ENCODE measurements at places on chromosomes 13 and 19.

DNA sequence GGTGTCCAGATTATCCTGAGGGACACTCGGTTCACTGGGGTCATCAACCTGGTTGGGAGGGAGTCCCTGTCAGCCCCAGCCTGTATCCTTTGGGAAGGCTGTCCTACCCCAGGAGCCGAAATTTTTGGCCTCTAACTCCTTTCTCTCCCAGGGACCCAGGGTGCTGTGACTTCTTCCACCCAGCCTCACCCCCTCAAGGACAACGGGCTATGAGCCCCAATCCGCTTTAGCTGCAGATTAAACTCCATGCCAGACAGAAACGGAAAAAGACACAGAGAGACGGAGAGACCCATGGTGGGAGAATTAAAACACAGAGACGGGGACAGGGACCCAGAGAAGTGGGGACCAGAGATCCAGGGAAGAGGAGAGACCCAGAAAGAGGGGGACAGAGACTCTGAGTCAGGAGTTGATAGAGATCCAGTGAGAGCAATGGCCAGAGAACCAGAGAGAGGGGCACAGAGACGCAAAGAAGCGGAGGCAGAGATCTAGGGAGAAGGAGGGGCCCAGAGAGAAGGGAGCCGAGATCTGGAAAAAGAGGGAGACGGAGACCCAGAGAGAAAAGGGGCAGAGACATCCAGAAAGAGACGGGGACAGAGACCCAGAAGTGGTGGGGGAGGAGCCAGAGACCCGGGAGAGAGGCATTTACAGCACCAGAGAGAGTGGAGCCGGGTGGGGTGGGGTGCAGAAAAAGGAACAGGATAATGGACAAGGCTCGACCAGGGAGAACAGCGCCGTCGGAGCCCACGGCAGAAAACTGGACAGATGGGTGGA lies 703 bp downstream of the SLC17A7 start:
- DNase-seq = no peak

DNA sequence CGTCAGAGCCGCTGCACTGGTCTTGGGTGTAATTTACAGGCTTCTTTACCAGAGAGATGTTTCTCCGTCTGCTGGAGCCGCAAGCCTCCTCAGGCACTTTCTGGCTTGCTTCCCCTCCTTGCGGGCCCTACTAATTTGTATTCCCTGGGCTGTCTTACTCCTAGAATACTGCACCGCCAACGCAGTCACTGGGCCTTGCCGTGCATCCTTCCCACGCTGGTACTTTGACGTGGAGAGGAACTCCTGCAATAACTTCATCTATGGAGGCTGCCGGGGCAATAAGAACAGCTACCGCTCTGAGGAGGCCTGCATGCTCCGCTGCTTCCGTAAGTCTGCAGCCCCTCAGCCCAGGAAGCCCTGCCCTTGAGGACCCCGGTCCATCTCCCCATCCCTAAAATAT lies 14.1 kb upstream of the C19orf33 start:
- no peak for DNase-seq

- no peak for DNase-seq
These were observed 123.7 kb downstream of the UFM1 start for GRCh38 chr13:38473305-38473704.

DNA sequence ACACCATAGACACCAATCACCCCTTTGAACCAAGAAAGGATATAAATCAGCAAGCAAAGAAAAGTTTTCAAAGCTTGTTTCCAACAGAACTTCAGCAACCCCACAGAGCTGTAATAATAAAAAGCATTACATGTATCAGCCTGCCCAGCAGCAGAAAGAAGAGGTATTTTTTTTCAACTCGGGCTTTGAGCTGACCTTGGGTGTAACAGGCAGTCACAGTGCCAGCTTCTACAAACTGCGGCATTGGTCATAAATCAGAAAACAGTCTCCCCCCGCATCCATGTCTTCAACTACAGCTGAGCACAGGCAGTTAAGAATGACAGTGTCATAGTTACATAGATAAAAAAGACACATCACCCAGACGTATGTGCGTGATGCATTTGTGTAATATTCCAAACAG lies 671.0 kb upstream of the SLITRK1 start:
- DNase-seq = no peak

DNA sequence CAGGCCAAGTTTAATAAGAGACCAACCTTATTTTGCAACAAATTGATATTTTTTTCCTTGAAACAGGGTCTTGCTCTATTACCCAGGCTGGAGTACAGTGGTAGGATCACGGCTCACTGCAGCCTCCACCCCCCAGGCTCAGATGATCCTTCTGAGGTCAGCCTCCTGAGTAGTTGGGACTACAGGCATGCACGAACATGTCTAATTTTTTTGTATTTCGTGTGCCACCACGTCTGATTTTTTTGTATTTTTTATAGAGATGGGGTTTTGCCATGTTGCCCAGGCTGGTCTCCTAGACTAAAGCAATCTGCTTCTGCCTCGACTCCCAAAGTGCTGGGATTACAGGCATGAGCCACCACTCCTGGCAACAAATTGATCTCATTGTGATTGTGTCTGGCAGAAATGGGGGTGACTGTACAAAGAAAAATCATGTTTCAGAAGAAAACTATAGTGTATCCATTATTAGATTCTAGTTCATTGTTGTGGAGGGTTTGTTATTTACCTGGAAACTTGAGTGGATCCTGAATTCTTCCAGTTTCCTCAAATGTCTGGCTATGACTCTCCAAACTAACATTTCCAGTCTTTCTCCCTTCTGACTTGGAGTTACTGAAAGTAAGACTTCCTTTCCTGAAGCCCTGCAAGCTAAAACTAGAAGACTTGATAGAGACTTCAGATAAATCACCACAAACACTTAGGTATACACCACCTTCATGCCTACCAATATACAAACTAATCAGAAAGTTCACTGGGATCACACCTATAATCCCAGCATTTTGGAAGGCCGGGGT lies 17.3 kb upstream of the AKT2 start:
- DNase-seq = no peak

DNA sequence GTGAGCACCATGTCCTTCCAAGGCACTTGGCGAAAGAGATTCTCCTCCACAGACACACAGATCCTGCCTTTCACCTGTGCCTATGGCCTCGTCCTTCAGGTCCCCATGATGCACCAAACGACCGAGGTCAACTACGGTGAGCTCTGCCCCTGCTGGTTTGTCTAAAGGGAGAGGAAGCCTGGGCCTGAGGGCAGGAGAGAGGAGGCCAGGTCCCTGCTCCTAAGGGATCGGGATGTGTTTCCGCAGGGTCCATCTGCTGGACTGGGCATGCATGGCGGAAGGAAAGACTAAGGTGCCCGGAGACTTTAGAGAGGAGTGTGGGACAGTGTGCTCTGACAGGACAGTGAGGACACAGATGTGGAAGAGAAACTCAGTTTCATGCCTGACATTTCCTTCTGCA lies 7.6 kb downstream of the SERPINE3 start:
- DNase-seq = no peak

GRCh38 chr13:90154311-90154960 lies 1193.1 kb upstream of the MIR17HG start:
- no peak for DNase-seq

DNA sequence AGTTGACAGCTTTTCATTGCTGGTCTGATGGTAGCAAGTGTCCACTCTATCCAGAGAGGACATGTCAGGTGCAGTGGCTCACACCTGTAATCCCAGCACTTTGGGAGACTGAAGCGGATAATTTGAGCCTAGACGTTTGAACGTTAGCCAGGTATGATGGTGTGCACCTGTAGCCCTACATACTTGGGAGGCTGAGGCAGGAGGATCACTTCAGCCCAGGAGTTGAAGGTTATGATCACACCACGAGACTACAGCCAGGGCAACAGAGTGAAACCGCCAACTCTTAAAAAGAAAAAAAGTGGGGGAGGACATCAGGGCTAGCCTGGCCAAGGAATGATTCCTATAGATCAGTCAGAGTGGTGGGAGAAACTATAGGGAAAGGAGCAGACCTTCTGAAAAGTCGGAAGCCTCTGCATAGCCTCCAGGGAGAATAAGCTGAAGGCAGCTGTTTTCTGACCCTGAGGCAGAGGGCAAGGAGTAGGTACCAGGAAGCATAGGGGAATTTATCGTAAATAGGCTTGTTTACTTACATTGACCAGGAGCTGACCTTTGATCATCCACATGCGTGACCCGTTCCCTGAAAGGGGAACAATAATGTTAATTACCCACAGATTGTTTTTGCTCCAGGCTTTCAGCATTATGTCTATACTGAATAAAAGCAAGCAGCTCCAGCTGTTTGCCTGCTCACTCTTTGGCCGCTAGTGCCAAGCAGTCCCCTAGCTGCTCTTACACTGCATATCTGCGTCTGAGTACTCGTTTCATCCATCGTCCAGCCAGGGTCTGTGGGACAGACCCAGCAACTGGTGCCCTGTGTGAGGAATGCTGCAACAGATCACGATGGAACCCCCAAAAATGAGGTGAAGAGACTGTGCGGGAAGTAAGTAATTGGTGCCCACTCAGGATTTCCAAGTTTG lies 161.6 kb downstream of the RNF17 start:
- DNase-seq = no peak

DNA sequence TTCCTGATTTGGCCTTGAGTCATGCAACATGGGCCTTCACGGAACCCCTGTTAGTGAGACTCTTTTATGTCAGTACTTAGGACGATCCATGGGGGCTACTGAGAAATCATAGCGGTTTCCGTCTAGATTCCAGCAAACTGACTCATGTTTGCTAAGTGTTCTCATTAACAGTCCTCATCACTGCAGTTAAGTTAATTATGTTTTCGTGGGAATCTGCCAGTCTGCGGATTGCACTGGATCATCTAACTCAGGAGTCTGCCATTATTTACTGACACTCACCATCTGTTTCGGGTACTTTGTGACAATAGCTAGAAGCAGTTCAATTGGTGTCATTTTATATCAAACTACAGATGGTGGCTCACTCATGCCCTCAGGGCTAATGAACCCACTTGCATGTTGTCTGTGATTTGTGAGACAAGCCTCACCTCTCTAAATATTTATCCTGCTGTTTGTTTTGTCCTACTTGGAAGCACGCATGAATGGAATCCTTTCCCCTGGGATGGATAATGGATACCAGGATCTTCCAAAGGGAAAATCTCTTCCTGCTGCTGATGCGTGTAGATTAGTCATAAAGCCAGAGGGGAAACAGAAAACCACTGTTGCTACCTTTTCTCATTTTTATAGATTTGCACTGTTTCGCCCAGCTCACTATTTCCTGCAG lies 61.8 kb downstream of the RAB20 start:
- DNase-seq = peak; percentile 95

GRCh38 chr19:33904681-33905080 lies 108.0 kb downstream of the KCTD15 start:
- DNase-seq = no peak

- no peak for DNase-seq
These were observed 682 bp downstream of the PIK3R2 start for GRCh38 chr19:18153556-18154134.

DNA sequence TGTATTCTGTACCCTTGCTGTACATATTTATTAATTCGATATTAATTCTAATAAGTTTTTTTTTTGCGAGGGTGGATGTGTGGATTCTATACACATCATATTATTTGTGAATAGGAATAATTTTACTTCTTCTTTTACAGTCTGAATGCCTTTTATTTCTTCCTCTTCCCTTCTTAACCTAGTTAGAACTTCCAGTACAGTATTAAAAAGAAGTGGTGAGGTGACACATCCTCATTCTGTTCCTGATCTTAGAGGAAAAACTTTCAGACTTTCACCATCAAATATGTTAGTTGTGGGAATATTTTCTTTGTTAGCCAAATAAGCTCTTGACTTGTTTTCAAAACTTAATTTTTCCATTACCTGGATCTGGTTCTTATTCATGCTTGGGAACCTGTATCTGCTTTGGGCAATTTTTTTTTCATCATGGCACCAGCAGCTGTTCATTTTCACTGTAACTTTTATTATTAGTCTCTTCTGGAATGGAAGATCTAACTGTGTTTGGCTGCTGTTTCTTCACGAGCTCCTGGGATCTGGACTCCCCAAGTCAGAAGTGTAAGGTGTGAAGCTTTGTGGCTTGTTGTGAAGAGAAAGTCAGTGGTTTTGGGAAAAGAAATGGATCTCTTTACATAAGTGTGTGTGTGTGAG lies 33.1 kb downstream of the RGCC start:
- DNase-seq = no peak

DNA sequence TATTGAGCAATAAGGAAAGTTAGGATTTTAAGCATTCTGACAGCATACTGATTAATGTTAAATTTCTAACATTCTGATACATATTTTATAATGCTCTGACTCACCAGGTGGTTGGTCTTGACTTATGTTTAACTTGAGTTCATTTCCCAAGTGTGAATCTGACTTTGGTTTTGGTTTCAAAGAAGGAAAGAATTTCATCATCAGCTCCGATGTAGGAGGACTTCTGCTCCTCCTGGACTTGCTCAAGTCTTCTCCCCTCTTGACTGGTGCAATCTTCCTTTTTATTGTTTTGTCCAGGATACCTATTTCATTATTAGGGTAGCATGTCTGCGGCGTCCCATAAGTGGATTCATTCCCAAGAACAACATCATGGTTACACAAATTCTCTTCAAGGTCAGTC lies 141.3 kb downstream of the RNF17 start:
- no peak for DNase-seq

DNA sequence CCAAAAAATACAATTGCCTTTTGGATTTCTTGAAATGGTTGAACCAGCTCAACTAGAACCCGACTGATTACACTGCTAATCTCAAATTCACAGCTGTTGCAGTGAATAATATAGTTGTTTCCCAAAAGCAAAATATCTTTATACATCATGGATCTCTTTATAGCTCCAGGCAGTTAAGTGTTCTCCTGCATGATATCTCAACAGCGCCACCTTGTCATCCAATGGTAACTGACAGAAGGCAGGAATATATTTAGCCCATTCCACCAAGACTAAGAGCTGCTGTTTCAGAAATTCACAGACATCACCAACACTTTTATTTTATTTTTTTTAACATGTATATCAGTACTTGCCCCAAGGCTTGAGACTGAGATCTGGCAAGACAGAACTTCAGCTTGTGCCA lies 1141.0 kb upstream of the PRR20A start:
- no peak for DNase-seq

GRCh38 chr19:53396525-53396868 lies 1.5 kb downstream of the ZNF765 start:
- DNase-seq = no peak

DNA sequence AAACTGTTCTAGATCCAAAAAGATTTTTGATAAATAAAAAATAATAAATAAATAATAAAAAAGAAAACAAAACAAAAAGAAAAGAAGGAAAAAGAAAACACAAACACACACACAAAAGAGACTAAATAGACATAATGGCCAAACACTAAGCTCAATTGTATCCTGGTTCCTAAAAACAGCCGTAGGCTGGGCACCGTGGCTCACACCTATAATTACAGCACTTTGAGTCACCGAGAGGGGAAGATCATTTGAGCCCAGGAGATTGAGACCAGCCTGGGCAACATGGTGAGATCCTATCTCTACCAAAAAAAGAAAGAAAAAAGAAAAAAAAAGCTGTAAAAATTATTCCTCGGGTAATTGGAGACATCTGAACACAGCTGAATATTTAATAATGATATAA lies 8.9 kb downstream of the ETHE1 start:
- no peak for DNase-seq

- no peak for DNase-seq
These were observed 15.4 kb downstream of the RB1 start for GRCh38 chr13:48318821-48319511.

- no peak for DNase-seq
These were observed 172.4 kb downstream of the LACC1 start for GRCh38 chr13:44051918-44052675.

GRCh38 chr13:101092985-101093384 lies 323.3 kb downstream of the NALCN start:
- DNase-seq = no peak

Data from NCI-H748 treated with DMSO at 0.1 percent for 48 hours (cell line).